Stimulated activated CD8-positive, alpha-beta memory T cell treated with anti-CD3 and anti-CD28 coated beads, Interleukin-15, amount 100 ng/mL, for 4 hours (primary cell): ENCODE measurements at places on chromosomes 3 and 15.

DNA sequence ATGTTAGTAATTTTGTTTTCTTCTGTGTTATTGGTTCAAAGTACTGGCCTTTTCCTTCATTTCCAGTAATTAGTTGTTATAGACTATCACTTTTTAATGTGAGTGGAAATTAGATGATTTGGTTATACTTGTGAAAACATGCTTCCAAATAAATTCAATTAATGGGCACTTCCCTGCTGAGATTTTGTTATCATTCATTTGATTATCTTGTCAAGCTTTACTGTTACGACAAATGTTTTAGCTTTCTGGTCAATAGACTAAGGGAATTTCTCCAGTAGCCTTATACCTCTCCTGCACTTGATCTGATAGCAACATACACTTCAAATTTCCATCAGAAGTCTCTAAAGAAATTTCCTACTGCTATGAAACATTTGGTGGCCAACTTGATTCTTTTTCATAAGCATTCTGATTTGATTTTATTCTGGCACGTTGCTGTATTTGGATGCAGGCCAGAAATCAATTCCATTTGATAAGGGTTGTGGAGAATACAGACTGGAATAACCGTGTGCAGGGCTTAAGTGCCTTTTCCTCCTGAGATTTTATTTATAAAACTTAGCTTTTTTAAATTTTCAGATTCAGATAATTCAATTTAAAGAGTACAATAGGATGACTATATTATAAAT is 573.8 kb upstream of the NAALADL2 start:
- DNase-seq, result no peak

GRCh38 chr3:176428552-176428951 is 768.7 kb downstream of the TBL1XR1 start:
- no peak for DNase-seq

GRCh38 chr3:168422843-168423242 is 327.1 kb upstream of the GOLIM4 start:
- DNase-seq, result no peak

DNA sequence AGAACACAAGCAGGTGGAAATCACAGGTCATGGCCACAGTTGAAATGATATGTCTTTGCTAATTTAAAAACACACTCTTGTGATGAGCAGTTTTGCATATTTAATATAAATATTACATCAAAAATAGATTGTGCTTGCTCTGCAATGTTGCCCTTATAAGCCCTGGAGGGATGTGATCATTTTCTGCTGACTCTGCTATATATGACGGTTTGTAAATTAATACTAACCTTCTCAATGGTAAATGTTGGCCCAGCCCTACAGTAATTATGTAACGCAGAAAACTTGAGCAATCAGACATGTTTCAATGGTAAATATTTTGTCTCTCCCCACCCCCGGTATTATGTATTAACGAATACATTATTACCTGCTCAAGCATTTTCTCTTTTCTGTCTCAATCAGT is 359.5 kb upstream of the CNTN6 start:
- DNase-seq, result no peak

- DNase-seq, result no peak
These were observed 23.9 kb upstream of the NEK10 start for GRCh38 chr3:27392950-27393679.

- DNase-seq, result no peak
These were observed 122.5 kb downstream of the LEKR1 start for GRCh38 chr3:156948402-156949210.

- no peak for DNase-seq
These were observed 1.2 kb downstream of the MLF1 start for GRCh38 chr3:158571969-158572765.

DNA sequence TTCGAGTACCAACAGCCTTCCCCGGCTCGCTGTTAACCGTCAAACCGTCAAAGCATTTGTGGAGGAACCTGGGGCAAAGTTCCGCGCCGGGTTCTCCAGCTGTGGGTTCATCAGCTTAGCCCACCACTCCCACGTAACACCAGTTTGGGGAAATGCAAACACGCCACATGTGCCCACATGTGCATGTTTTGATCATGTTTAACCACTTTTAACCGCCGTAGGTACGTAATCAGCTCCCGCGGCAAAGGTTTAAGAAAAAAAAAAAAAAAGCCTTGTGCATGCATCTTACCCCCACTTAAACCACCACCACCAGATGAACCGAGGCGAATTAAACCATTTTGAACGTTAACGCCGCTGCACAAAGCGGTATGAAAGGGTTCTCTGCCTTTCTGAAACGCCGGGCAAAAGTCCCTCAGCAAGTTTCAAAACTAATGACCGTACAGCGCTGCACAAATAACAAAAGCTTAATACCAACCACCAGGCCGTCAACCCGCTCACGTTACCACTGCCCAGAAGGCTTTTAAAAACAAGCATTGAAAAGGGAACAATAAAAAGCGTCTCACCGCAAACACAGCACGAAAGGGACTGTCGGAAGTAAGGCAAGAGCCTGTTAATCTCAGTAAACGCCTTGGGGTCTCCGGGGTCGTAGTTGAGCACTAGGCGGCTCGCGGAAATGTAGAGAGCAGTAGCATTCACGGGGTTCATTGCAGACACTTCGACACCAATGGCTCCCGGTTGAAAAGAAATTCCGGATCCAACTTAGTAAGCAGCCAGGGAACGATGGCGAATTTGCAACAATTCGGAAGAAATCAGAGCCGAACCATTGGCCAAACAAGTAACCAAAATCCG is 1.5 kb downstream of the MSL2 start:
- peak; percentile 53 for DNase-seq

GRCh38 chr3:9676785-9677184 is 26.8 kb upstream of the CPNE9 start:
- DNase-seq, result no peak

GRCh38 chr3:106025151-106025722 is 156.4 kb upstream of the CBLB start:
- DNase-seq, result no peak

- DNase-seq, result no peak
These were observed 136.8 kb downstream of the FHIT start for GRCh38 chr3:61114316-61114953.

DNA sequence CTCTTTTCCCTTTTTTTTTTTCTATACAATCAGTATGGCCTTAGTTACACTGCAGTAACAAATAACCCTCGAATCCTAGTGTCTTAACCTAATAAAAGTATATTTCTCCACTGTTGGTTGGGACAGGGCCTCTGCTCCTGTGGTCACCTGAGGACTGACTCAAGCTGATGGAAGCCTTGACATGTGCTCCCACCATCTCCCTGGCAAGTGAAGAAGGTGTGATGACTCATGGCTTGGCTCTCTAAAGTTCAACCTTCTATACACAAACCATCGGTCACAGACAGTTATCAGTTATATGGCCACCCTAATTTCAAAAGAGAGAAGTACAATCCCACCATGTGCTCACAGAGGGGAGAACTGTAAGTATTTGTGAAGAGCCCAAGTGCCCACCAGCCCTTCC is 65.8 kb upstream of the CACNA2D3 start:
- no peak for DNase-seq

DNA sequence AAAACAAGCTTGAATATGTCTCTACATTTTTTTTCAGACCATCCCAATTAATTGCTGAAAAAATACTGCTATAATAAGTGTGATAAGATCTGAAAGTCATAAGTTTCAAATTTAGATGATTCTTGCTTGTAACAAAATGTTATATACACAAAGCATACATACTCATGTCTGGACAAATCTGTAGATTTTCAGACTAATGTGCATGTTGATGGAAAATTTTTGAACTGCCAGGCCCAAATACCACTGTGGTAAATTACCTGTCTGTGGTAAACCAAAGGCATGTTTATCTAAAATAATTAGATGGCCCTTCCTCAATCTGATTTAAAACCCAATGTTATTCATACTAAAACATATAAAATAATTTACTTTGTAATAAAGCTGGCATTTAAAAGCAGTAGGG is 31.7 kb upstream of the CLDN16 start:
- DNase-seq, result no peak

- DNase-seq, result no peak
These were observed 275.6 kb downstream of the XXYLT1 start for GRCh38 chr3:194995334-194995733.

- DNase-seq, result no peak
These were observed 42.5 kb downstream of the ZNF445 start for GRCh38 chr3:44434834-44435510.

DNA sequence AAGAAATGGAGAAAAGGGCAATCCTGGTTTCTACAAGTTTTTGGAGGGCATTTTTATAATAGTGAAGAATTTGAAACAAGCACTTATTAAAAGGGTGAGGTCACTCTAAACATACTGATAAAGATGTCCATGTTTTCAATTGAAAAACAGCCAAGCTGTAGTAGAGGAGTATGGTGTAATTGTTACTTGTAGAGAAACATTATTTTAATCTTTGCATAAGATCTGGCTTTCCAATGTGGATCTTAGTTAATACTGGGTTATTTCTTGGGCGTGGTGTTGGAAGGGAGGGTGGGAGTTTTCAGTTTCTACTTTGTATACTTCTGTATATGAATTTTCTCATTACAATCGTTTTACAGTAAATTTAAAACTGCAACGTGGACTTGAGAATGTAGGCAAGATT is 22.8 kb downstream of the MORF4L1 start:
- no peak for DNase-seq

GRCh38 chr3:137709011-137709601 is 55.0 kb upstream of the SOX14 start:
- DNase-seq, result no peak

DNA sequence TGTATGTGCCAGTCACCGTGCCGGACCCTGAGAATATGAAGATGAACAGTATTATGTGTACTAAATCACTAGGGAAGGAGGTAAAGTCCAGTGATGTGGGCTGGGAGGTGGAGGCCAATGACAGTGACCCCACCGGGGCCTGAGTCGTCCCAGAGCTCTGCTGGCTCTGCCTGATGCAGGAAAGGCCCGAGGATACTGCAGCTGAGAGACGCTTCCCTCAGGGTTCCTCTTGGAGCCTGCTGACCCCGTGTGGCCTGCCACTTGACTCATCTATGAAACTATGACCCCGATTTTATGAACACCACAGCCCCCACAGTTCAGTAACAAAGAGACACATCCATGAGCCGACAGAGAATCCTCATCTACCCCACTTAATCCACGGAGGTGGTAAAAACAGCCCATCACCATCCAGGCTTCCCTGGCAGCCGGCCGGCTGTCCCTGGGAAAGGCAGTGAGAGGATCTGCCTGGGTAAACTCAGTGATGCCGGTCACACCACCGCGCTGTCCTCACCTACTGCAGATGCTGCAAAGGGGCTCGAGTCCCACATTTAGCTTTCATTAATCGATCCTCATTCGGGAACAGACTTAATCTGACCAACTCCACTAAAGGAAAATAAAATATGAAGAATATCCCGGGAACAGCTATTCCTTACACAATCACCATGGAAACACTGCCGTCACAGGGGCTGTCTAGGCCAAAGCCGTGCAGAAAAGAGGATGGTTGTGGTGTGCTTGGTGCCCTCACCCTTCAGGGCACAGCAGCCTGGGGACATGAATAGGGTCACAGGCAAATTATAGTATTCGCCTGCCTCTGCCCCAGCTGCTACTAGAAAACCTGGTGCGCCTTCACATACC is 82.9 kb downstream of the ARRDC4 start:
- DNase-seq, result no peak

DNA sequence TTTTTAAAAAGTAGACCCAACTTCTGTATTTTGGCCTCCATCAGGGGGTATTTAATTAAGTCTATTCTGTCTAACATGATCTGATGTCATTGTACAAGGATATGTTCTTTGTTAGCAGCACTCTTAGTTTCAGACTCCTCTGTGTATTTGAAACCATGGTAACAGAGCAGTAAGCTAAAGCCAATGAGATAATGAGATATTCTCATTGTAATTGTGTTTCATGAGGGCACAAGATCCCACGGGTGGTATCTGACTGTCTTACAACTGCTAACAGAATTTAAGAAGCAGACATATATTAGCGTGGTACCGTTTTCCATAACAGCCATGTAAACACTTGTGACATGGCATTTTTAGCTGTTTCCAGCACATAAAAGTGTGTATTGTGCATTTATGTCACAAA is 251.2 kb upstream of the VEPH1 start:
- DNase-seq, result no peak

DNA sequence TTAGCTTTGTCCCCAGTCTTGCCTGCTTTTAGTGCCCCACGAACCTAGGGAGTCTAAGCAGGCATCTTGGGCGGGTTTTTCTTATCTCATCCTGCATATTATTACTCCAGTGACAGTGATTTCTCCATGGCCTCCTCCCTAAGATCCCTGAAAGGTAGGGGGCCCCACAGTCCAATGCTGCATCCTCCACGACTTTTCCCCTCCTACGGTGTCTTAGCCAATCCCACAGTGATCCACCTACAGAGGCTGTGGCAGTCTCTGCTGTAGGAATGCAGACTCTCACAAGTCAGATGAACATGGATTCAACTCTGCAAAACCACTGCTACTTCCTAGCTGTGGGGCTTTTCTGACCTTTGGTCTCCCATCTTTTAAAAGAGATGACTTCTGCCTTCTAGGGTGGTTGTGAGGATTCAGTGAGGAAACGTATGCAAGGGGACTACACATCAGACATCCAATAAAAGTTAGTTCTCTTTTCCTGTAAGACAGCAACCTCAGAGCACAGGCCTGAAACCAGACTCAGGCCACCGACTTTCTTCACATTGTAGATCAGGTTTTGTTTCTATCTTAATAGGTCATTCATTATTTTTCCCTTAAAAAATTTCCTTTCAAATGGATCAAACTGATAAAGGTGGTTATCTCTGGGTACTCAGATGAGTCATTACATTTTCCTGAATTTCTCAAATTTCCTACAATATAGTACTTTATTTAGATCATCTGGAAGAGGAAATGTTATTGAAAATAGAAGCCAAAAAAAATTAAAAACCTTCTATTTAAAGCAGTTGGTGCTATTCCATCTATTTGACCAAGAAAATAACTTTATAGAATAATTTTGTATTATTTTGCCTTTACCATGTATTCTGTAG is 23.2 kb downstream of the ILDR1 start:
- DNase-seq, result no peak

DNA sequence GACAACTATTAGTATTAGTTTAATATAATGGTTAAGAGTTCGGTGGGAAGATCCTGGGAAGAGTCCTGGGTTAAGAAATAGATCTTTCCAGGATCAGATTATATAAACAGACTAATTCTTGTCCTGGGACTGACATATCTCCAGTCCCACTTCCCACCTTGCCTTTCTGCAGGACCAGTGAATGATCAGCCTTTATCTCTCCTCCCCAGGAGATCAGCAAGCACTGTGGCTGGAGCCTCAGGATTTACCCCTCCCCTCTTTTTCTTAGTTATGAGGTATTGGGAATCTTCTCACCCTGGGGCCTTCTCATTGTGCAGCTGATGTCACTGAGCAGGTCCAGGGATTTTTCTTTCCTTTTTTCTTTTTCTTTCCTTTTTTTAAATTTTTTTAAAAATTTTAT is 135.7 kb upstream of the UMPS start:
- no peak for DNase-seq

GRCh38 chr3:73380735-73381532 is 243.8 kb downstream of the PDZRN3 start:
- DNase-seq, result no peak

- no peak for DNase-seq
These were observed 99.2 kb upstream of the TMC3 start for GRCh38 chr15:81473177-81473576.
